ENCODE measurements at places on chromosomes 11 and 22.

- no peak for DNase-seq
Measured at GRCh38 chr22:21098099-21098671, 52.4 kb downstream of the LRRC74B start.

DNA sequence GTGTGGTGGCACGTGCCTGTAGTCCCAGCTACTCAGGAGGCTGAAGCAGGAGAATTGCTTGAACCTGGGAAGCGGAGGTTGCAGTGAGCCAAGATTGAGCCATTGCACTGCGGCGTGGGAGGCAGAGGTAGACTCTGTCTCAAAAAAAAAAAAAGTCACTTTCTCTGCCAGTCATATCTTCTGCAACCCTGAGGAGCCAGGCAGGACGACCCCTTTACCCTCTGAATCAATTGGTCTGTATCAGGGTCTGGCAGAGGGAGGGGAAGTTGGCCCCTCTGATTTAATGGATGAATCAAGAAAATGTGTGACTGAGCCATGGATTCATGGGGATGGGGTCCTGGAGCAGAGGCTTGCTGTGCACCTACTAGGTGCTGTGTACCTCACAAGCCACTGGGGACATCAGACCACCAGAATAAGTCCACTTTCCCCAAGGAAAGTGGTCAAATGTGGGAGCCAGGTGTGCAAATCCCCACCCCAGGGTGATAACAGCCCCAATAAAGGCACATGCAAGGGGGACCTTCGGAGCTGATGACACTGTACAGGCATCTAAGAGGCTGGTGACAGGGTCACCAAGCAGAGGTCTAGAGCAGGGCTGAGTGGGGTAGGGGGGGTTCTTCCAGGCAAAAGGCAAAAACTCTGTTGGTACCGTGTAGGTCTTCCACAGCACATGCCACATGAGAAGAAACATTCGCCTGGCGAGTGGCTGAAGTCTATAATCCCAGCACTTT lies 29.0 kb downstream of the TXN2 start:
- DNase-seq, result no peak

- DNase-seq, result no peak
Measured at GRCh38 chr11:75654314-75654713, 14.5 kb downstream of the MAP6 start.

GRCh38 chr11:45411228-45411946 lies 125.2 kb upstream of the SYT13 start:
- no peak for DNase-seq

DNA sequence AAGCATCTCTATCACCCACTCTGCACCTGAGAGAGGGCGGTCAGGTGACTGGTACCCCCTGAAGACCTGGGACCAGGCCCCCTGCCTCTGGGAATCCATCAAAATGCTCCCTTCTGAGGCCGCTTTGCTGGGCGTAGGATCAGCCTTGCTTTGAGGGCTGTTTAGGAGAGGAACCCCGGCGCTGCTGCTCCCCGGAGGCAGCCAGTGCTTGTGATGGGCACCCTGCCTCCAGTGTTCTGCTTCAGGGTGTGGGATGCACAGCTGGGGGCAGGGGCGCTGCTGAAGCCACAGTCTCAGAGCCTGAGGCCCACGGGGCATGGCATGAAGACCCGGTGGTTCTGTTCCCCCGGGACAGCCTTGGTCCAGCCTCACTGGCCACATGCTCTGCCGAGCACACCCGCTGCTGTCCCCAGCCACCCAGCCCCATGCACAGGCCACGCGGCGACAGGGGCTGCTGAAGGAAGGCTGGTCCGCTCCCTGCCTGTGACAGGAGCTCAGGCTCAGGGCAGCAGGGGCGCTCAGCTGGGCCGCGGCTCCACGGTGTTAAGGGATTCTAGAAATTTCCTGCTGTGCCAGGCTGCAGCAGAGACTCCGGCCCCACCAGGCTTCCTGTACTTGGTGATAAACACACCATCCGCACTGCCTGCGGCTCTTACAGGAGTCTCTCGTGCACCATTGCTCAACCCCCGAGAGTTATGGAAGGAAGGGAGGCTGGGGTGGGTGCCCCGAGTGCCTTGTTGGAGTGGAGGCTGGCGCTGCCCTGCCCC lies 91.0 kb downstream of the KCNQ1 start:
- no peak for DNase-seq

- no peak for DNase-seq
Measured at GRCh38 chr11:64334764-64335735, 5.0 kb upstream of the CCDC88B start.

DNA sequence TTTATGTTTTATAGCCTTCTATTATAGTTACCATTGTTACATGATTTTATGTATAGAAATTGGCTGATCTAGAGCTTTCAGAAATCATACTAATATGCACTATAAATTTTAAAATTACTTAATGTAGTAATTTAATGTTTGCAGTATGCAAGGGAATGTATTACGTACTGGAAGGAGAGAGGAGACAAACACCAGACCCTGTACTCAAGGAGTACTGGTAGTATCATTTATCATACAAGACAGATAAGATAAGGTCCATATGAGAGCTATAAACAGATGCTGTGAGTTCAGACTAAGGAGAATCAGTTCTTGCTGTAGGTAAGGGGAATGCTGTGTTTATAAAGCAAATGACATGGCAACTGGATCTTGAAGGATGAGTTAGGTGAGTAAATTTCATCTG lies 765 bp downstream of the BCO2 start:
- DNase-seq, result no peak

DNA sequence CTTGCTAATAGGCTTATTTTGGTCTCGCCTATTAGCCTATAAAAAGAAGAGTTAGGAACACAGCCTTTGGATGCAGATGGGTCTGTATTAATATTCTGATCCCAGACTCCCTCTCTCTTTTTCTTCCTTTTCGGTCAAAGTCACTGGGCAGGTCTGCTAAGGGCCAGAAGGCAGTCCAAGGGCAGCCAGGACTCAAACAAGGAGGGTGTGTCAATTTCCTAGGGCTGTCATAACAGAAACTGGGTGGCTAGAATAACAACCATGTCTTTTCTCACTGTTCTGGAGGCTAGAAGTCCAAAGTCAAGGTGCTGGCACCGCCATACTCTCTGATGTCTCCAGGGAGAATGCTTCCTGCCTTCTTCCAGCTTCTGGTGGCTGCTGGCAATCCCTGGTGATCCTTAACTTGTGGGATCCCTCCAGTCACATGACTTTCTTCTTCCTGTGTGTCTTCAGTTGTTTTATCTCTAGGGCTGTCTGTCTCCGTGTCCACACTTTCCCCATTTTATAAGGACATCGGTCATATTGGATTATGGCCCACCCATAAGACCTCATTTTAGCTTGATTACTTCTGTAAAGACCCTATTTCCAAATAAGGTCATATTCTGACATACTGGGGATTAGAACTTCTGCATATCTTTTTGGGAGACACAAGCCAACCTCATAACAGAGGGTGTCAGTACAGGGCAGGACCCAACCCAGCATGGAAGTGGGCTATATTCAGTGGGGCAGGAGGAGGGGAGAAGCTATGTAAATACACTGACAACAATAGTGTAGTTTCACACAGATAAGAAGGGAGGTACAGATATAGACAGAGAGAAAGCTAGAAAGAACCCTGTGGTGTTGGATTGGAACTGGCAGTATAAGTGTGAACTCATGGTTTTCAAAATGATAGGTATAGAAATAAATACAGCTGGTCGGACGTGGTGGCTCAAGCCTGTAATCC lies 5.9 kb upstream of the CSF2RB start:
- DNase-seq, result no peak

- DNase-seq, result no peak
Measured at GRCh38 chr22:29478326-29479276, 1.4 kb upstream of the NEFH start.

DNA sequence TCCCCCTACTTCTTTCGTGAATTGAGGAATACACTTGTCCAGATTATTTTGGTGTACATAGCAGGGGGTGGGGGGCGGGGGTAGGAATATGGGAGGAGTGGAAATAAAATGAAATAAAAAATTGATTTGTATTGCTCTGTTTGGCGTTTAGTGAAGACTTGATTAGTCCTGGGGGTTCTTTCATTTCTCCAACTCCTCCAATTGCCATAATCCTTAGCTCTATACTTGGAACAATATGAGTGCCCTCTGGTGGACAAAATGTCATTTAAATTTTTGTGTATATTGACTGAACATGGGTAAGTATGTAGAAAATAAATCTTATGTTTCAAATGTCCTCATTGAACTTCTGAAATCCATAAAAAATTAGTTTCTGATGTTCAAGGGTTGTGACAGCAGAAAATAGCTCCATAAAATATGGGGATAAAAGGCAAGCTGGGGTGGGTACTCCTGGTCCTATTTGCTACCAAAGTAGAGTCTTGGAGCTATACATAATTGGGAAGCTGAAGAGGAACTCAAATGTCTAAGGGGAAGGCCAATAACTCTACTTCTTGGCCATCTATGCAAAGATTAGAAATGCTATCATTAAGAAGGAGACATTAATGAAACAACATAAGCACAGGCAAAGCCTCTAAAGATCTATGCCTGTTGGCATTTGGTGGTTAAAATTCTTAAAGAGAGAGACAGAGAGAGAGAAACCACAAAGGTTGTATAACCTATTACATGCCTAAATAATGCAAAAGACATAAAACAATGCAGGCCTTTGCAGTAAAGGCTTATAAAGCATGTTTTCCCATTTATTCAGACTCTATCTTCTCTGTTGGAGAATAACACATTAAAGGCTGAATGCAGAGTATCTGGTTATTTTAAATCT lies 421.6 kb downstream of the METTL15 start:
- DNase-seq, result peak; percentile 50

DNA sequence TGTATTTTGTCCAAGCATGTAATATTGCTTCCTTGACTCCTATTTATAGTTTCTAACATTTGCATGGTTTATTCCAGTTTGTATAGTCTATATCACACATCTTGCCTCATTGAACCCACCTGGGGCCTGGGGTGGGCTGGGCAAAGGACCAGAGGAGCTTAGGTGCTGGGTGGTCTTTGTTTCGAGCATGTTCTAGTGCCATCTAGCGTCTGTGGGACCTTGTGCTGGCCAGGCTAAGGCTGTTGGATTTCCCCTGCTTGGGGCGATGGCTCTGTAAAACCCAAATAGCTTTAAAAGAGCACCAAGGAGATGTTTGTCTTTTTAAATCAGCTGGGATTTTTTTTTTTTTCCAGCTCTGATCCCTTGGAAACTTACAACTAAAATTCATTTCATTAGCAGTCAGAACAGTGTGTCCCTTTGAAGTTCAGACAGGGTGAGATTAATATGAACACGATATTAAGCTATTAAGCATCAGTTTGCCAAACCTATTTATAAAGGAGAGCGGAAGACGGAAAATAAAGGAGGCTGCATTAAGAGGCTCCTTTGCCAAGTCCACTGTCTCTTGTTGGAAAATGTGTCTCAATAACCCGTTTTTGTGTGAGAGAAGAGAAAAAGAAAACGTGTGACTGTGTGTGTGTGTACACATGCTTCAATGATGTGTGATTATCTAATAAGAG lies 157.4 kb downstream of the COMMD9 start:
- DNase-seq, result no peak

DNA sequence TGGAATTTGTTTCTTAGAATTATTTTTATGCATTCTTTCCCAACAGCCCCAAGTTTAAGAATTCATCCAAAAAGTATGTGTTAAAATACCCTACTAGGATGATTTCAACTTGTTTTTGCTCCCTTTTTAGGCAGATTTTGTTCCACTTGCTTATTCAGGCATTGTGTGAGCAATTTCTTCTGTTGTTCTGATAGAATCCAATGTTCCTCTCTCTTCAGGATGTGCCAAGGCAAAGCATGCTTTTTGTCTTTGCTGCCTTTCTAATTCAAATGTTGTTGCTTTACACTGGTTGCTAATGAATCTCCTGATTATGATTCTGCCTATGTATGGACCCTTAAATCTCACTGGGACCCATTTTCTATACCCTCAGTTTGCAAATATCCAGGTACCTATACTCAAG lies 131.2 kb upstream of the ARHGAP42 start:
- no peak for DNase-seq

- DNase-seq, result no peak
Measured at GRCh38 chr11:72009156-72009555, 10.4 kb downstream of the IL18BP start.

GRCh38 chr11:118552341-118552740 lies 13.4 kb downstream of the IFT46 start:
- no peak for DNase-seq

DNA sequence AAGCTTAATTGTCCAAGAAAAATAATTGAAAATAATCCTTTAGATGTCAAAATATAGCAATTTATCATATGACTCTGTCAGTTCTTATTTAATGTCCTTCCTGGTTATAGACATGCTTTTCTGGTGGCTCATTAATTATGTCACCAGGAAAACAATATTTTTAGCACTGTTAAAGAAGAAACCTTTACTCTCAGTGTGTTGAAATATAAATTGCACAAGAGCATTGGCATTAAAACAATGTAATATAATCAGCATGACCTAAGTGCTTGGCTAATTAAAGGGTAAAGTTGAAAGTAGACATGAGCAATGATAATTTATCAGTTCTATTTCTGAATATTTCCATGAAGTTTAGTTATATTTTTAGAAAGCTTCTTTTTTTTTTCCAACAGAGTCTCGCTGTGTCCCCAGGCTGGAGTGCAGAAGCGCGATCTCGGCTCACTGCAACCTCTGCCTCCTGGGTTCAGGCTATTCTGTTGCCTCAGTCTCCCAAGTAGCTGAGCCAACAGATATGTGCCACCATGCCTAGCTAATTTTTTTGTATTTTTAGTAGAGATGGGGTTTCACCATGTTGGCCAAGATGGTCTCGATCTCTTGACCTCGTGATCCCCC lies 232.3 kb downstream of the JRKL start:
- DNase-seq, result no peak

GRCh38 chr11:35288309-35288708 lies 131.0 kb downstream of the SLC1A2 start:
- no peak for DNase-seq

DNA sequence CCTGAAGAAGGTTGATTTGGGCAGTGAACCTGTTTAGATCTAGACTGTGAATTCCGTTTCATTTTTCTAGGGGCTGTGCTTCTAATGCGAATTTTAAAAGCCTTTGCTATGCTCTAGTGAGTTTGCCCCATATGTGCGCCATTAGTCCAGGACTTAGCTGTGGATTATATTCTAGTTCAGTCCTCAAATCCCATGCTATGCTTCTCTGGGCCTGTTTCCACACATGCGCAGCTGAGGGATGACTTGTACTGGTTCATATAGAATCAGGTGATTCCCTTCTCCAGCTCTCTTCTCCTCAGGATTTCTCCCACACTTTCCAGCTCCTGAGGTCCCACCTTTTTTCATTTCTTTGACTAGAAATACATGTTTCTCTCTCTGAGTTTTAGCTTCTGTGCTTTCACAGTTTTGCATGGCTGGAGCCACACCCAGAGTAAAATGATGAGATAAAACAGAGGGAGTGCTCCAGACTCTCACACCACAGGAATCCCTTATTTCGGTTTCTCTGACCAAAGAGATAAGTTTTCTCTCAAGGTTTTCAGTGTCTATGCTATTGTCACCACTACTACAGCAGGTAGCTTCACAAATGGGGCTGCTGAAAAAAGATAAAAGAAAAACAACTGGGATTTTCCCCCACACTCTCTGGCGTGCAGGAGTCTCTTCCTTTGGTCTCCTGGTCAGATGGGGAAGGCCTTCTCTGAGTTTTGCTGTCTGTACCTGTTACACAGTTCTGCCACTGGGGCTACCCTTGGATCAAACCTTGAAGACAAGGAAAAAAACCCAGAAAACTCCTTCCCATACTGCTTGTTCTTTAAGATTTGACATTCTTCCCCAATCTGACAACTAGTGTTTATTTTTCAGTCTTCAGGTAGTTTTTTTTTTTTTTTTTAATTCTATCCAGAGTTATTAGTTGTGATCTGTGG lies 96.2 kb upstream of the TEAD1 start:
- DNase-seq, result no peak

GRCh38 chr22:29886596-29886995 lies 3.6 kb downstream of the MTMR3 start:
- DNase-seq, result no peak

GRCh38 chr11:131311776-131312514 lies 58.5 kb upstream of the NTM start:
- peak; percentile 58 for DNase-seq

GRCh38 chr11:72681226-72682153 lies 7.3 kb upstream of the PDE2A start:
- DNase-seq, result no peak

Data from left kidney (tissue), 8 donors.